ENCODE measurements at places on chromosomes 12 and 14.

DNA sequence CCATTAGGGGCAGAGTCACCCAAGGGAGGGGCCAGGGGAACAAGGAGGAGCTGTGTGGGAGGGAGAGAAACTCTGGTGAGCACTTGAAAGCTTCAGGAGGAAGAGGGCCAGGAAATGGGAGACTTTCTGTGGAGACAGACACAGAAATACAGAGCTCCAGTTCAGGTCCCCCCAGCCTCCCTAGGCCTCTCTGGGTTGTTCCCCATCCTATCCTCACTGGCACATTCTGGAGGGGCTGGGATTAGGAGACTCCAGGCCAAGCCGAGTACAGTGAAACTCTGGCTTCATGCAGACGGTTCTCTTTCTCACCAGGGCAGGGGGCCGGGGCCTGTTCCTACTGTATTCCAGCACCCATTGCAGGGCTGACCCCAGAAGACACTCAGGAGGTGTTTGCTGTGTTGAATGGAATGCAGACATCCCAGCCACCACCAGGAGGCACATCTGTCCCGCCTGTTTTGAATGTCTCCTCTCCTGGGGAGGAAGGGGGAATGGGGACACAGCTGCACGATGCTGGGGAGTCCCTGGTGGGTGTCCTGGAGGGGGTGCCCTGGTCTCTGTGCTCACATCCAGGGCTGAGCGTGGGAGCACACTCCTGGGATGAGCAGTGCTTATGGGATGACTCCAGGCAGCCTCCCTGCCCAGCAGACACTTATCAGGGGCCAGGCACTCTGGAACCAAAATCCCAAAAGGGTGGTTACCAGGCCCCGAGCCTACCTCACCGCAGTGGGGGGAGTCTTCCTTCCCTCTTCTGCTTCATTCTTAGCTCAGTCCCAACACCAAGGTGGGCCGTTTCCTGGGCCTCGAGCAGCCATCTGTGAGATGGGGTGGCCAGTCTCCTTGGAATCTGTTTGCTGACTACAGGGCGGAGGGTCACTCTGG lies 5.5 kb upstream of the KRT84 start:
- DNase-seq = peak; percentile 56

GRCh38 chr14:89232265-89233070 lies 184.6 kb downstream of the FOXN3 start:
- no peak for DNase-seq

DNA sequence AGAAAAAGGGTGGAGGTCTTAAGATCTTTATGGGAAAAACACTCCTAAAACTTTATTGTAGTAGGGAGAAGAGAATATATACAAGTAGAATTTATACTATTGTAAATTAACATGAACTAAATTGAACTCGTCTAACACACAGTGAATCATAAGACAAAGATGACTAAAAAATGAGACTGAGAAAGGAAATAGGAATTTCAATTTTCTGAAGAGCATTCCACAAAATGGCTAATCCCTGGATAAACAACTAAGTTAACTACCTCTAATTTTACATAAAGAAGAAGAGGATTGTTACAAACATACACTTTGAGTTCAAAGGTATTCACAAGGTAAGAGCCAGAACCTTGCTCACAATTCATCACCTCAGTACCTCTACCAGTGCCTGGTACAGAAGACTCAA lies 2.0 kb downstream of the MAP4K5 start:
- no peak for DNase-seq

DNA sequence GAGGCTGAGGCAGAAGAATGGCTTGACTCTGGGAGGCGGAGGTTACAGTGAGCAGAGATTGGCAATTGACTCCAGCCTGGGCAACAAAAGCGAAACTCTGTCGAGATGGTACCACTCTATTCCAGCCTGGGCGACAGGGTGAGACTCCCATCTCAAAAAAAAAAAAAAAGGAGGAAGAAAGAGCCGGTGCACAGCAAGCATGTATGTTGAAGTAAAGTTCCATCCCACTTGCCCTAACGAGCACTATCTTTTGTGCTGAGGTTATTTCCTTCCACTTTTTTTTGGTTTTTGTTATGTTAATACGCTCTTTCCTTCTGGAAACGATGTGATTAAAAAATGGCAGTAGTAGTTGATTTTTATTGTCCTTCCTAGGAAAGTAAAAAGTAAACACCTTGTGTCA lies 19.5 kb upstream of the GOLGA5 start:
- DNase-seq = no peak

DNA sequence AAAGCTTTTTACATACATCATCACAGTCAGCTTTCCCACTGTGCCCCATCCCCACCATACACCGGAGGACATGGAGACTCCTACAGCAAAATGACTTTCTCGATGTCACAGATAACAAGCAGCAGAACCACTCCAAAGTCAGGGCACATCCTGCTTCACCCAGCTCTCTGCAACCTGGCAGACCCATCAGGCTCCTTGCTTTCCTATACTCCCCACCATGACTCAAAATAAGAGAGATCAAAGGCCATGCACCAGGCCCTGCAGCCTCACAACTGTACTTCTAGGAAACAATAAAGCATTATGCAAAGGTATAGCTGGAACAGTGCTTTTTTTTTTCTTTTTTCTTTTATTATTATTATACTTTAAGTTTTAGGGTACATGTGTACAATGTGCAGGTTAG lies 187.4 kb downstream of the DPF3 start:
- DNase-seq = no peak

GRCh38 chr14:100965296-100965695 lies 61.8 kb upstream of the RTL1 start:
- DNase-seq = no peak

- no peak for DNase-seq
These were observed 75.2 kb upstream of the PRKD1 start for GRCh38 chr14:30002859-30003258.

GRCh38 chr12:76967181-76967885 lies 88.5 kb upstream of the CSRP2 start:
- DNase-seq = no peak

All from sigmoid colon (tissue), 7 donors.